ACHN (cell line): ENCODE measurements at places on chromosomes 4 and X.

DNA sequence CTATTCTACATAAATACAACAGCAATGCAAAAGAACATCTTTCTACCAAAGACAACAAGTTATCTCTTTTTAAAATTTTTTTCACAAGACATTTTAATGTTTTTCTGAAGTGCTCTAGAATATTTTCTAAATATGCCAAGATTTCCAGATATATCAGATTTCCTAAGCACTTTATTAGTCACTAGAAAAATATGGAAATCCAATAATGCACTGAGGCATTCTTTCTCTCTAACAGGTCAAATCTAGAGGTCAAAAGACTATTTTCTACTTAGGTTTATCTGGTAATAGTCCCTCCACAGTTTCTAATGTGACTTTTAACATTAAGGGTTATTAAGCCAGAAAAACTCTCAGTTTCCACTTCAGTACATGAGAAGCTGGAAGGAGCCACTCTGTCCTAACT lies 1041.2 kb upstream of the INTU start:
- no peak for DNase-seq

DNA sequence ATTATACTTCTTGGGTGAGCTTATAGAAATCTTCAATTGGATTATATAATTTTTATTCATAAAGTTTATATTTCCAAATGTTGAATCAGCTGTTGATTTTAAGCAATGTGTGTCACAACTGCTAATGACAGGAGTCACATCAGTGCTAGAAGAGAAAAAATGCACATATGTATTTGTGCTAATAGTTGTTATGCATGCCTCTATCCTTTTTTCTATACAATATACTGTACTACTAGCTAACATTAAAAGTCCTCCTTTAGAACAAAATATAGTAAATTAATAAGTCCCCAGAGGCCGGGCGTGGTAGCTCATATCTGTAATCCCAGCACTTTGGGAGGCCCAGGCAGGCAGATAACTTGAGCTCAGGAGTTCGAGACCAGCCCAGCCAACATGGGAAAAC lies 23.7 kb upstream of the HNRNPD start:
- DNase-seq, result no peak

DNA sequence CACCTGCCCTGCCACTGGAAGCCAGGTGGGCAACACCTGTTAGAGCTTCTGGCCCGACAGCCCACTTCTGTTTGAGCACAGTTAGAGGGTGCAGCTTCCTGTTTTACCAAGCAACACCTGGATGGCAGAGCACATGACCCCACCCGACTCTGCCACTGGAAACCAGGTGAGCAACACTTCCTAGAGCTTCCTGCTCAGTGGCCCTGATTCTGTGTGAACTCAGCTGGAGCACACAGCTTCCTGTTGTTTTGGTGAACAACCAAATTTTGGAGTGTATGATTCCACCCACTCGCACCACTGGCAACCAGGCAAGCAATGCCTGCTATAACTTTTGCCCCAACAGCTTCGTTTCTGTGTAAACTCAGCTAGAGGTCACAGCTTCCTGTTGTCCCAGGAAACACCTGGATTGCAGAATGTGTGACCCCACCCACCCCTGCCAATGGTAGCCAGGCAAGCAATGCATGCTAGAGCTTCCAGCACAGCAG lies 163.8 kb upstream of the KLF8 start:
- DNase-seq, result no peak

DNA sequence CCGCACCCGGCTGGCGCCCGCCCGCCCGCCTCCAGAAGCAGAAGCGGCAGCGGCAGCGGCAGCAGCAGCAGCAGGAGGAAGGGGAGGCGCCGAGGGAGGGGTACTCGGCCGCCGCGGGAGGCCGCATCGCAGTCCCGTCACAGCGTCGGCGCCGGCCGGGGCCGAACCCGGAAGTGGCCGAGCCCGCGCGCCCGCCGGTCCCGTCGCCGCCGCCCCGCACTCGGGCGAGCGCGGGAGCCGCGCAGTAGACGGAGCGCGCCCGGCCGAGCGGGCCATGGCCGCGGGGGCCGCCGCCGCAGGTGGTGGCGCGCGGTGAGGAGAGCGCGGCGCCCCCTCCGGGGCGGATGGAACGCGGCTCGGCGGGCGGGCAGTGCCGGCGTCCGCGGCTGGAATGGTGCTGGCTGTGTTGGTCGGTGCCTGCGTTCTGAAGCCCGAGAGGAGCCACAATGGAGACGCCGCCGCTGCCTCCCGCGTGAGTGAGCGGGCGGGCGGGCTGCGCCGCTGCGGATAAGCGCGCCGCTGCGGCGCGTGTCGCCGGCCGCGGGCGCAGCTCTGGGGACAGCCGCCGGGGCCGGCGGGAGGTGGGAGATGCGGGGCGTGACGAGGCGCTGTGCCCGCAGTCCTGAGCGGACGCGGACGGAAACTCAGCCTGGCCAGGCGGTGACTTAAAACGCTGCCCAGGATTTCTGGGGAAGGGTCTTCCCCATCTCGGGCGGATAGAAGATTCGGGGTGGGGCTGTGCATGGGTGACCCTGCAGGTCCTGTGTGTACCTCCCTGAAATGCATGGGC lies at the start of gene KLHL2:
KLHL2 (plus strand) TSS at position 131 of the 790 bp plus-strand sequence; CDS start at position 447, 316 bp downstream.
- DNase-seq, result peak; percentile 72

GRCh38 chr4:2902126-2902525 lies 58.5 kb downstream of the ADD1 start:
- DNase-seq, result no peak

GRCh38 chr4:25788703-25789238 lies 74.0 kb downstream of the SEL1L3 start:
- DNase-seq, result no peak

GRCh38 chr4:70399319-70399718 lies 1.6 kb downstream of the OPRPN start:
- DNase-seq, result no peak

DNA sequence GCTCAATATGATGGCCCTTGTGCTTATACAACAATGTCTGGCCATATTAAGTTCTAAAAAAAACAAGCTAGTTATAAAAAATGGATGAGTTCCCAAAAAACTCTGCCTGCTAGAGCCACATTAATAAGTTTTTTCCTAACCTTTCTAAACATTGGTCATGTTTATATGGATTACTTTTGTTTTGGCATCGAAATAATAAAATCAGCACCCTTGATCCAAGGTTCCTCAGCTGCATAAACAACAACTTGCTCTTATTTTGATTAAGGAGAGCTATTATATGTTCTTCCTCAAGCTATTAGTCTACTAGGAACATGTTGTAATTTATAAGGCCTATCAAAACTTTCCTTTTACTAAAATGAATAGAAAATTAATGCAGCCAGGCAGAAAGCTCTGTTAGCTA lies 48.4 kb downstream of the UNC5C start:
- DNase-seq, result no peak

GRCh38 chrX:111442791-111443190 lies 30.8 kb upstream of the DCX start:
- DNase-seq, result no peak

DNA sequence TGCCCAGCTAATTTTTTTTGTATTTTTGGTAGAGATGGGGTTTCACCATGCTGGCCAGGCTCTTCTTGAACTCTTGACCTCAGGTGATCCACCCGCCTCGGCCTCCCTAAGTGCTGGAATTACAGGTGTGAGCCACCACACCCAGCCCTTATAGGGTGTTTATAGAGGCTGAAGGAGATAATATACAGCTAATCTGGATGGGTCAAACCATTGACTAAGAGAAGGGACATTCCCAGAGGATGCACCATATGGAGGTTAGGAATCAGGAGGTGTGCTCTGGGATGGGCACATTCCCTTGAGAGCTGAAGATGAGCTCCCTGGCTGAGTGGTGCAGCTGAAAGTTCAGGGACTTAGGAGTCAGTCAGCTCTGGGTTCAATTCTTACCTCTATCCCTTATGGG lies 68.3 kb upstream of the SHISA3 start:
- DNase-seq, result no peak

DNA sequence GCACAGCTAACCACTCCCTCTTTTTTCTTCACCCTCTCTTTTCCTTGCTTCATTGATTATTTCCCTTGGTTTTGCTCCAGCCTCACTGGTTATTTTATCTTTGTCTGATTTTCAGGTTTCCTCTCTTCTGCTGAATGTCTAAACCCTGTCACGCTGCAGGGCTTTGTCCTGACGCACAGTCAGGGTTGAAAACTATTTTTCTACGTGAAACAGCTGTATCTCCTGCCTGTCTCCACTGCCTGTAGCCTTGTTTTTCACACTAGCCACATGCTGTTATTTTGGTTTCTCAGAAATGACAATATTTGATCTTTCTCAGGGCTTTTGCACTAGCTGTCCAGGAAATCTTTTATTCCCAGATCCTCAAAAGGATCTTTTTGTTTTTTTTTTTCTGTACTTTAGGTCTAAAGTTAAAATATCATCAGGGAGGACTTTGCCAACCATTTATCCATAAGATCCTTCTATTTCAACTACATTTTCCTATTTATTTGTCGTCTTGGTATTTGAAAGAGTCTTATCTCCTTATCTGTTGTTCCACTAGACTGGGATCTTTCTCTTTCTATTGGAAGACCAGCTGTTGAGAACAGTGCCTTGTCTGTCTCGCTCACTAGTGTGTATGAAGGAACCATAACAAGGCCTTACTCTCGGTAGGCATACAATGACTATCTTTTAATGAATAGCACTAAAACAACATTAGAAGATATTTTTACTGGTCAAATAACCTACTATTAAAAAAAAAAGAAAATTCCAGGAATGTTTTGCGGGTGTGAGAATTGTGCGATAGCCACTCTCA lies 164.3 kb downstream of the PDHA2 start:
- no peak for DNase-seq

GRCh38 chr4:130478406-130478805 lies 1382.5 kb downstream of the C4orf33 start:
- DNase-seq, result no peak

GRCh38 chrX:40552768-40553167 lies 28.0 kb upstream of the ATP6AP2 start:
- peak; percentile 8 for DNase-seq

DNA sequence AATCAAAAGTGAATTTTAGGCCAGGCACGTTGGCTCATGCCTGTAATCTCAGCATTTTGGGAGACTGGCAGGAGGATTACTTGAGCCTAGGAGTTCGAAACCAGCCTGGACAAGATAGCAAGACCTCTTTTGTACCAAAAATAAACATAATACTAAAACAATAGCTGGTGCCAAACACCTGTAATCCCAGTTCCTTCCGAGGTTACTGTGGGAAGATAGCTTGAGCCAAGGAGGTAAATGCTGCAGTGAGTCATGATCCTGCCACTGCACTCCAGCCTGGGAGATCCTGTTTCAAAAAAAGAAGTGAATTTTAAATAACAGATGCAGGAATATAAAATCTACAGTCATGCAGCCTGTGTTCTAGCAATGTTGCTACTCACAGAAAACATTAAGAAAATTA lies 488.3 kb downstream of the PPARGC1A start:
- DNase-seq, result no peak

DNA sequence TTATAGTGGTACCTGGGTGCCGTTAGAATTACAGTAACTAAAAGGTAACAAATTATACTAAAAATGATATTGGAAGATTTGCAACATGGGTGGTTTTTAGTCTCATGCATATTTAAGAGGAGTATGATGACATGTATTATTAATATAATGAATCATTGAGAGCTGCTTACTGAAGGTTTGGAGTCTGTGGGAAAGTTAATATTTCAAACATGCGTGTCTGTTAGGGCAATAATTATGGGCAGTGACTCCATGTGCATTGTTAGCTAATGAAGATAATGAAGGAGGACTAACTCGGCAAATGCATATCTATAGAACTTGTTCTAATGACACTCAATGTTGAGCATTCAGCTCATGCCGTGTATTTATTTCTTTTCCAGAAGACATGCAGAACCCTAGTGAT lies 47.1 kb downstream of the MTHFD2L start:
- no peak for DNase-seq

DNA sequence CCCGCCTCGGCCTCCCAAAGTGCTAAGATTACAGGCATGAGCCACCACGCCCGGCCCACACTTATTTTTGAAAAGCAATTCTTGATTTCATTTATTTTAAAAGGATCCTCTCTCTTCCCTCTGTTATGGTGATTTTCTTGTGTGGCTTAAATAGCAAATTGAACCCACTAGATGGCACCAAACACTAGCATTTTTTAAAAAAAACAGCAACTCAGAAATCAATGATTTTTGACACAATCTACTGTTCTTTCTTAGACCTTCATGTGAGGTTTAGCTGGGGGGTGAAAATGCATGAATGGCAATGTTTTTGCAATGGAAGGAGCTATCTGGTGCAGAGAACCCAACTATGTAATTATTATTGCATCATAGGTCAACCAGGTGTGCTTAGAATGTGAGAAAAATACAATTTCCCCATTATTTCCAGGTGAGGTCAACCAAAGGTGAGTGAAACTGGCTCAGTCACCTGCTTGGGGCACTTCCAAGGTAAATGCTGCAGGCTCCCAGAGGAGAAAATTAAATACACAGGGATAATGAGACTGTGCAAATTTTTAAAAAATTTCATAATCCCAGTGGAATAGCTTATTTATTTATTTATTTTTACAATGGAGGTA lies 226.7 kb upstream of the PRKX start:
- DNase-seq, result peak; percentile 22

DNA sequence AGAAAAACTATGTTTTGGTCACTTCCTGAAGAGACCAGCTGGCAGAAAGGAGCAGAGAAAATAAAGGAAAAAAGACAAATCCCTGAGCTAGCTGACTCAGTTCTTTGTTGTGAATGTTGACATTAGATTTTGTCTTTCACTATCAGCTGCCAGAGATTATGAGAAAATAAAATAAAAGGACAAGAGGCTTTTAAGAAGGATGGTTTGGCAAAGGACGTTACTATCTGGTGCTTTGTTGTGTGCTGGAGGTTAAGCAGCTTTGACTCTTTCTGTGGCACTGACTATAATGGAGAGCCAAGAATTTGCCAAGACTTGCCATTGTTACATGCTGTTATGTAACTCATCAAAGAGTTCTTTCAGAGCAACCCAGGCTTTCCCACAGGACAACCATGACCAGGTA lies 12.1 kb downstream of the ASB5 start:
- no peak for DNase-seq

DNA sequence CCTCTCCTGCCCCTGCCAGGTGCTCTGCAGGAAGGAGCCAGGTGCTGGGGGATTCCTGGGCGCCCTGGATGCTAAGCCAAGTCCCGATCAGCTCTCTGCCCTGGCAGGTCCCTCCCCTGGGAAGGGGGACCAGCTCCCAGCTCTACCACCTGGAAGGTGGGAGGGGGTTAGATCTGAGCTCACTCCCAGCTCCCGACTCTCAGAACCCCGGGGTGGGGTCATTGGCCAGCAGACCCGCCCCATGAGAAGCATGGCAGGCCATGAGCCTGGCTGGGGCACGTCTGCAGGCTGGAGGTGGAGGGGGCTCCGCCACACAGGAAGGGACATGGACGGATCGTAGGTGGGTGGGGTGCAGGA lies 83.4 kb upstream of the NKX1-1 start:
- DNase-seq, result no peak

GRCh38 chrX:111581086-111581485 lies 69.6 kb downstream of the SERTM2 start:
- no peak for DNase-seq

- DNase-seq, result no peak
Observed at GRCh38 chr4:158302076-158302866, 92.0 kb downstream of the TMEM144 start.
